ENCODE measurements at places on chromosomes 3 and 15.

GRCh38 chr3:131605916-131606315 lies 103.1 kb upstream of the MRPL3 start:
- no peaks in the 10 kb centered on the region for H3K4me1 ChIP-seq
- H3K27ac ChIP-seq: no peak overlapping the region
- no peaks in the 10 kb centered on the region for H3K27me3 ChIP-seq
- H3K4me3 ChIP-seq: no peak overlapping the region
- no peak for DNase-seq
- no peaks in the 10 kb centered on the region for H3K36me3 ChIP-seq

DNA sequence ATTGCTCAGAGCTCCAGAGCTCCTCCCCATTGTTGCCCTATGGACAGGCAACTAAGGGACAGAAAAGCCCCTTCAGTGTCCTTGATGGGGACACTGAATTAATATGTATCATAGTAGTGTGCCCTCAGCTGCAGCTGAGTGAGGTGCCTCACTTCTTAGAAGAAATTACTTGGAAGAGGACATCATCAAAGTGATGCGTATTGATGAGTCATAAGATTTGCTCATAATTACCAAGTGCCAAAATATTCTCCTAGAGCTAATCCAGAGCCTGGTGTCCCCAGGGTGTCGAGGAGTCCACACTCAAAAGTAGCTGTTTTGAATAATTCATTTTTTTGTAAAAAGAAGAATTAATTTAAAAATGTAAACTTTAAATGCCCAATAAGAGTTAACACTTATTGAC lies 200.7 kb upstream of the SEMA6D start:
- no peaks in the 10 kb centered on the region for H3K36me3 ChIP-seq
- no peak overlapping the region for H3K27ac ChIP-seq
- H3K27me3 ChIP-seq: no peaks in the 10 kb centered on the region

DNA sequence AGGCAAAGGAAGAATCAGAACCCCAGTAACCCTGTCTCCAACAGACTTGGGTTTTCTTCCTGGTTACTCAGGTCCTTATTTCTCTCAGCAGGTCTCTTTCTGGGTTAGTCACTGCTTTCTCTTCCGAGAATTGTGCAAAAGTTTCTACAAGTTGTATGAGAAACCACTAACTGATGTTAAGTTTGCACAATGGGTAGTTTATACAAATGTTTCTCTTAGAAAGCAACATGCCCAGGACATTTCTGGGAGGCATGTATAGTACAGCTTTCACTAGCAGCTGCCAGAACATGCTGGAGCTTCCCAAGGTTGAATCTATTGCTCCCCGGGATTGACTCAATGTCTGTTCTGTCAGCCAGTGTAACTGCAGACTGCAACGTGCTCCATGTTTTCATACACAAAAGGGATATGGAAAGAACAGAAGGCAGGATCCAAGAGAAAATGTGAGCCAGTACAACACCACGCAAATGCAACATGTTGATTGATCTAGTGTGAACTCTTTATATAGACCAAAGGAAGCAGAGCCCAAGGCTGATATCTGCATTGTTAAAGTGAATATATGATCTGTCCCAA lies 887.8 kb downstream of the MCTP2 start:
- H3K4me1 ChIP-seq: no peaks in the 10 kb centered on the region
- H3K27me3 ChIP-seq: no peaks in the 10 kb centered on the region
- H3K27ac ChIP-seq: no peak overlapping the region
- H3K36me3 ChIP-seq: no peaks in the 10 kb centered on the region
- DNase-seq: no peak

GRCh38 chr3:128271536-128272332 lies 118.5 kb downstream of the EEFSEC start:
- no peaks in the 10 kb centered on the region for H3K27me3 ChIP-seq
- DNase-seq: no peak
- no peaks in the 10 kb centered on the region for H3K4me1 ChIP-seq

GRCh38 chr3:122265957-122266356 lies 59.1 kb upstream of the CSTA start:
- no peaks in the 10 kb centered on the region for H3K36me3 ChIP-seq
- no peaks in the 10 kb centered on the region for H3K4me1 ChIP-seq
- no peaks in the 10 kb centered on the region for H3K27me3 ChIP-seq
- no peak overlapping the region for H3K4me3 ChIP-seq

- no peaks in the 10 kb centered on the region for H3K27me3 ChIP-seq
- H3K4me3 ChIP-seq: no peak overlapping the region
- DNase-seq: no peak
- no peak overlapping the region for H3K27ac ChIP-seq
- H3K4me1 ChIP-seq: peaks cover 4% of the 10 kb centered on the region
These were observed 357.7 kb downstream of the TIGIT start for GRCh38 chr3:114651555-114651954.

DNA sequence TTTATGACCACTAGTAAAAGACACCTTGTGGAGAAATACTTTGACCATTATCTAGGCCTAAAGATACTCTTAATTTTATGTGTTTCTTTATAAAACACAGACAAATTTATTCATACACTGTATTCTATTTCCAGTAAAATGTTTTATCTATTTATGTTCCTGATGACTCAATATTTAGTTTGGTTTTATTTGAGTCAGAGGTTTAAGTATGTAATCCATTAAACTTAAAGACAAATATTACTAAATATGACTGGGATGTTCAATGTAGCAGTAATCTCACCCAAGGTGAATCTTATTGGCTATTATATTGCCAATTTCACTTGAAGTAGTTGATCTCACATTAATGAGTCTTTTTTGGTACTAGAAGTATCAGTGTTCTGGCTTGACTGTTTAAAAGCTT lies 799.7 kb downstream of the CADM2 start:
- no peaks in the 10 kb centered on the region for H3K36me3 ChIP-seq
- no peak overlapping the region for H3K4me3 ChIP-seq
- no peaks in the 10 kb centered on the region for H3K27me3 ChIP-seq
- no peaks in the 10 kb centered on the region for H3K4me1 ChIP-seq
- no peak for DNase-seq

- no peak for DNase-seq
- H3K36me3 ChIP-seq: no peaks in the 10 kb centered on the region
- no peaks in the 10 kb centered on the region for H3K4me1 ChIP-seq
- H3K4me3 ChIP-seq: no peak overlapping the region
These were observed 529.0 kb downstream of the AGBL1 start for GRCh38 chr15:86608461-86609205.

DNA sequence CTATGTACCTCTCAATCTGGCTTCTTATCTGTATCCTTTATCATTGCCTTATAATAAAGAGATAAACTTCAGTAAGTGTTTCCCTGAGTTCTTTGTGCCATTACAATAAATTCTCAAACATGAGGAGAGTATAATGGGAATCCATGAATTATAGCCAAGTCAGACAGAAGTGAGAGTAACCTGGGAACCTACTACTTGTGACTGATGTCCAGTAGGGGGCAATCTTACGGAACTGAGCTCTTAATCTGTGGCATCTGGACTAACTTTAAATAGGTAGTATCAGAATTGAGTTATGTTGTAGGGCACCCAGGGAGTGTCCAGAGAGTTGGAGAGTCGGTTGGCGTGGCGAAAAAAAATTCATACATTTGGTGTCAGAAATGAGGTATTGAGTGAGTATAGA lies 542.6 kb downstream of the ZBBX start:
- no peaks in the 10 kb centered on the region for H3K27me3 ChIP-seq
- H3K4me3 ChIP-seq: no peak overlapping the region
- H3K27ac ChIP-seq: no peak overlapping the region
- H3K4me1 ChIP-seq: no peaks in the 10 kb centered on the region
- H3K36me3 ChIP-seq: no peaks in the 10 kb centered on the region

GRCh38 chr3:177725165-177725564 lies 527.9 kb upstream of the TBL1XR1 start:
- H3K27ac ChIP-seq: peak overlapping the region; percentile 66
- H3K4me1 ChIP-seq: peaks cover 27% of the 10 kb centered on the region
- no peak overlapping the region for H3K4me3 ChIP-seq
- H3K27me3 ChIP-seq: no peaks in the 10 kb centered on the region

GRCh38 chr3:17985658-17986347 lies 243.4 kb upstream of the TBC1D5 start:
- no peak for DNase-seq
- H3K36me3 ChIP-seq: no peaks in the 10 kb centered on the region
- H3K27ac ChIP-seq: no peak overlapping the region
- no peaks in the 10 kb centered on the region for H3K27me3 ChIP-seq
- no peak overlapping the region for H3K4me3 ChIP-seq

DNA sequence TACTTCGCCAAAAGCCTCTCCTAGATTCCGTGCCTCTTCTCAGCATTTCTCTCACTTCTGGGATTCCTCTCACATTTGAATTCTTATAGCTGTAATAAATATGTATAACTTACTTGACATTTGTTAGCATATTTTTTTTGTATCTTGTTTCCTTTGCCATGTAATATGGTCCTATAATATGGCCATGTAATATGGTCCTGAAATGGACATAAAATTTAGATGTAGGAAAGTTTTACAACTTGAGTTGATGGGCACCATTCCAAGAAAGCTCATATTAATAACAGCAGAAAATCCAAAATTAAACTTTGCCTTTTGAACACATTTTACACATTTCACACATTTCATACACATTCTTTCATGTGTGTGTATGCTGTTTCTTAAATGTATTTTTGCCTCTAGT lies 480.6 kb downstream of the RBMS3 start:
- no peaks in the 10 kb centered on the region for H3K36me3 ChIP-seq
- peaks cover 8% of the 10 kb centered on the region for H3K4me1 ChIP-seq
- no peaks in the 10 kb centered on the region for H3K27me3 ChIP-seq
- H3K27ac ChIP-seq: no peak overlapping the region
- H3K4me3 ChIP-seq: no peak overlapping the region

GRCh38 chr3:126105691-126106187 lies 21.8 kb upstream of the SLC41A3 start:
- no peak overlapping the region for H3K4me3 ChIP-seq
- no peaks in the 10 kb centered on the region for H3K4me1 ChIP-seq
- no peaks in the 10 kb centered on the region for H3K36me3 ChIP-seq
- DNase-seq: peak; percentile 70

GRCh38 chr3:156772588-156773206 lies 53.5 kb upstream of the LEKR1 start:
- H3K4me1 ChIP-seq: no peaks in the 10 kb centered on the region
- no peaks in the 10 kb centered on the region for H3K27me3 ChIP-seq
- H3K4me3 ChIP-seq: no peak overlapping the region
- no peak for DNase-seq
- H3K27ac ChIP-seq: no peak overlapping the region
- H3K36me3 ChIP-seq: no peaks in the 10 kb centered on the region

DNA sequence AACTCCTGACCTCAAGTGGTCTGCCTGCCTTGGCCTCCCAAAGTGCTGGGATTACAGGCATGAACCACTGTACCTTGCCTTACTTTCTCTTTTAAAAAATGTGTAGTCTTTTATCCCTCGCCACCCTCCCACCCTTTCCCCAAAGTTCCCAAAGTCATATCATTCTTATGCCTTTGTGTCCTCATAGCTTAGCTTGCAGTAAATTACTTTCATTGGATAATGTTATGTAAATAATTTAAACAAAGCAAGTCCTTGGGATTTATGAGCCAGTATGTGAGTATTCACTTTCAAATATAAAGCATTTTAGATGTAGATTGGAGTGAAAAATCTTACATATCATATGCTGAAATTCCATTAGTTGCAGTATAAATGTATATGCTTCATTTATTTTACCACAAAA lies 11.0 kb downstream of the GTF2A2 start:
- H3K27me3 ChIP-seq: no peaks in the 10 kb centered on the region
- peaks cover 41% of the 10 kb centered on the region for H3K36me3 ChIP-seq
- no peak overlapping the region for H3K27ac ChIP-seq
- H3K4me1 ChIP-seq: no peaks in the 10 kb centered on the region
- DNase-seq: no peak

GRCh38 chr15:32723171-32723948 lies 5.6 kb downstream of the GREM1 start:
- peaks cover 14% of the 10 kb centered on the region for H3K27me3 ChIP-seq
- no peak overlapping the region for H3K27ac ChIP-seq
- peaks cover 11% of the 10 kb centered on the region for H3K4me1 ChIP-seq
- H3K4me3 ChIP-seq: no peak overlapping the region
- no peak for DNase-seq

Data from spleen (tissue), 13 donors.